ENCODE measurements at places on chromosomes 7 and 10. TPM values are rescaled to one million over a fixed set of nuclear protein-coding genes. Genes with fewer than 3 reads are reported as not detected.

The CXCL12 gene
- total RNA-seq = not detected

The CALHM1 gene
- total RNA-seq = not detected

The EMX2 gene
- not detected for total RNA-seq

The PRR15 gene
- total RNA-seq = not detected

The MCM10 gene
- 69.0 TPM for total RNA-seq

The C10orf67 gene
- 0.32 TPM for total RNA-seq

GRCh38 chr10:19947656-19948055 is 131.4 kb downstream of the PLXDC2 start:
- DNase-seq = no peak

DNA sequence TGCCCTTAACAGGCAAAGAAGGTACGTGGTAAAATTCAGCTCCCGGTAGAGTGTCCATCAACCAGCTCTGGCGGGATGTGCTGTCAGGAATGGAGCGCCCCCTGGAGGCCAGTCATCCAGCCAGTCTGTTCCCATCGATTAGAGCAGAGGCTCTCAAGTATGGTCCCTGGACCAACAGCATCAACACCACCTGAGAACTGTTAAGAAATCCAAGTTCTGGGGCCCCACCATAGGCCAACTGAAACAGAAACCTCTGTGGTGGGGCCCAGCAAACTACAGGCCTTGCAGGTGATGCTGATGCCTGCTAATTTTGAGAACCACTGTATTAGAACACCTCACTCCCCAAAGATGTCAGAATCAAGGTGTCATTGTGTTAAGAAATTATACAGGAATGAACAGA is 109.2 kb downstream of the DPY19L1 start:
- DNase-seq = peak; percentile 71

DNA sequence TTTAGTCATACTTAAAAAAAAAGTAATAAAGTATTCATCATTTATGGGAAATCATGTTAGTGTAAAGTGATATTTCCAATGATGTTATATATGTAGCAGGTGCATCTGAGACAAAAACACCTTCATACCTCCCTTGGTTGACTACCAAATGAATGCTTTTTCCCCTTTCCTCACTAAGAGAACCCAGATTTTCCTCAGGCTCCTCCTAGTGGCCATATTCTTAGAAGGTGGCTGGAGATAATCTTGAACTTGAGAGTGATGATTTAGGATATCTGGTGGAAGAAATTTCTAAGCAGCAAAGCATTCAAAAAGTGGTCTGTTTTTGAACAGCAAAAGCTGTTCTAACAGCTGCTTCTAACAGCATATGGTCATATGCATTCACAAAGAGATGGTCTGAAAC is 16.8 kb upstream of the DNAH11 start:
- DNase-seq = no peak

DNA sequence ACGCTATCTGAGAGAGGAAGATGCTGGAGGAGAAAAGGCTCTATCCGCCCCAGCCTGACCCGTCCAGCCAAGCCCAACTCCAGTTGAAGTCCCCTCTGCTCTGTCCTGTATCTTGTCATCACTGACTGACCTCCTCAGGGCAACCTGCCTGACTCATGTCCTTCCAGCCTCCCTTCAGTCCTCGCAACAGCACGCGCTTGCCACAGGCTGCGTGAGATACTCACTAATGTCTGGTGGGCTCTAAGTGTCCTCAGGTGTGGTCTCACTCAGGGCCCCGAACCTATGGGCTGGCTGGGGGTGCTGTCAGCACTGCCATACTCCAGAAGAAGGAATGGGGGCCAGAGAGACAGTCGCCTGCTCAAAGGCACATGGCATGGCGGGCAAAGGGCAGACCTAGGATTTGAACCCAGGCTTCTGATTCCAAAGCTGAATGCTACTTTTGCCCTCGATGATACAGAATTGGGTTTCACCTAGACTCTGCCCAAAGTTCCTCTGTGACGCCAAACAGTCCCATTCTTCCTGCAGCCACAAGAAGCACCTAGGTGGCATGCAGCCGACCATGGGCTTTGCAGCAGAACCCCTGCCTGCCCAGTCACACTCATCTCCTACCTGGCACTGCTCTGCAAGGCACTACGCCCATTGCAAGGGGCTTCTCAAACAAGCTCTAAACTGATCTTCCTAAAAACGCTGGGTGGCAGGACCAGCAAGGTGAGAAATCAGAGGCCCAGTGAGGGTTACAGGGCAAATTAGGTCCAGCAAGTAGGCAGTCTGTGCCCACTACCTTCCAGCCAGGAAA is 8.5 kb downstream of the FAM53B start:
- DNase-seq = no peak

DNA sequence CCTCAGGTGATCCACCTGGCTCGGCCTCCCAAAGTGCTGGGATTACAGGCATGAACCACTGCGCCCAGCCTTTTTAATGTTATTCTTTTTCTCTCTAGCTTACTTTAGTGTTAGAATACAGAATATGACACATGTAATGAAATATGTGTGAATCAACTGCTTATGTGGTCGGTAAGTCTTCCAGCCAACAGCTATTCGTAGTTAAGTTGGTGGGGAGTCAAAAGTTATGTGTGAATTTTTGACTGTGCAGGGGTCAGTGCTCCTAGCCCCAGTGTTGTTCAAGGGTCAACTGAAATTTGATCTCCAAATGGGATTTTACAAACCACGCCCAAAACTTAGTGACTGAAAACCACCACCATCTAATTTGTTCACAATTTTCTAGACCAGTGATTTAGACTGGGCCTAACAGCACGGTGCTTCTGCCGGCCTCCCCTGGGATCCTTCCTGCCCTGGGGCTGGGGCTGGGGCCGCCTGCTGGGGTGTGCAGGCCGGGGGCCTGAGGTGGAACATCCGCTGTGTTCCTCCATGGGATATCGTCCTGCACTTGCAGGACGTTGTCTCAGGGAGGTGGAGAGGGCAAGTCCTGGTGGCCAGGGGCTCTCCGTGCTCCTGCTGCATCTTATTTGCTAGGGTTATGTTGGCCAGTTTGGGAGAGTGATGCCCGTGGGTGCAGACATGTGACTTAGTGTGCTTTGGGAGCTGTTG is 24.5 kb upstream of the GRB10 start:
- DNase-seq = no peak

- no peak for DNase-seq
These were observed 15.9 kb downstream of the YME1L1 start for GRCh38 chr10:27138277-27138676.

DNA sequence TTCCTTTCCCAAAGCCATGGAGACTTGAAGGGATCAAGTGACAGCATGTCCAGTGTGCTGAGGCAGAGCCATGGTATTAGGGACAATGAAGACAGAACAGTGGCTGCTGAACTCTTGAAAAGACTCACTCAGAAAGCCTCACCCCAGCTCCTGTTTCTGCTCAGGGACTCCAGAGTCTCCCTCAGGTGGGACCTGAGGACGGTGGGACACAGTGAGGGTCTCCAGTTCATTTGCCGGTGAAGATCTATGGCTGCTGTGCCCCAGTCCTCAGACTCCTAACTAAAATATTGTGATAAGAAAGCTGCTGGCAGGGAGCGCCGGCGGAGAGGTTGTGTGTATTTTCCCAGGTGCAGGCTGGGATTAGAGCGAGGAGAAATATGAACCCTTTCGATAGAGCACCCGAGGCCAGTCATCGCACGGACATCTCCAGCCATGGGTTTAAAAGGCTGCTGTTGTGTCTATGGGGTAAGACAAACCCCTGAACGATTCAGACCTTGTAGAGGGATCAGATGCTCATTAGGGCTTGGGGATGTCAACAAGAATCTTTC is 57.2 kb downstream of the C7orf25 start:
- DNase-seq = no peak

GRCh38 chr7:51275532-51275931 is 41.1 kb downstream of the COBL start:
- no peak for DNase-seq

GRCh38 chr10:71804077-71804476 is 30.8 kb upstream of the VSIR start:
- DNase-seq = no peak

DNA sequence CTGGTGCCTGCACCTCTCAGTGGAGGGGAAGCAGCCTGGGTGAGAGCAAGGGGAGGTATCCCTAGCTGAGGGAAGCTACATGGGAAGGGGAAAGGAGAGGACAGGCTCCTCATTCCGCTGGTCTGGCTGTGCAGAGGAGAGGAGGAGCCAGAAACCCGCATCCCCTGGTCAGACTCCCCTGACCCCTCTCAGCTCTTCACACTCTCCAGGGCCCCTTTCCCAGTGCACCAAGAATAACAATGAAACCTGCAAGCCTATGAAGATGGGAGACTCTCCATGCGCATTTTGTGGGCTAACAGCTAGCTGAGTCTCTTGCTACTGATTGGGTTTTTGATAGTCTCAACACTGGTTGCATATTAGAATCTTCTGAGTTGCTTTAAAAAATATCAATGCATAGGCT is 319.9 kb upstream of the COBL start:
- no peak for DNase-seq

- no peak for DNase-seq
These were observed 134.9 kb upstream of the ZNF438 start for GRCh38 chr10:31166606-31167005.

- DNase-seq = no peak
These were observed 38.7 kb downstream of the RAB18 start for GRCh38 chr10:27542812-27543211.

DNA sequence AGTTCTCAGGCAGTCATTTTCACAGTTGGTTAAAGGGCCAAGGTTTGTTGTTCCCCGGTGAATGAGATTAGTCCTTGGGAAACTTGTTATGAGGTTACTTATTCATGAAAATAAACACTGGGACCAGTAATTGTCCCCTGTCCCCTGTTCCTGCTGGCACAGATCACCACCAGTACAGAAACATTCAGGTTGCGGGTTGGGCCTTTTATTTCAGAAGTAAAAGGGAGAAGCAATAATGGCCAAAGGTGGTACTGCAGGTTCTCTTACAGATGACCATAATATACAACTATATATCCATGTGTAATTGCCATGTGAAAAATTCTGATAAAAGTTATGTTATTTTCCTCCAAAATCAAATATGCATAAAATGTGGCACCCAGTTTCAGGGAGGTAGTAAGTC is 442.0 kb downstream of the SORCS1 start:
- no peak for DNase-seq

DNA sequence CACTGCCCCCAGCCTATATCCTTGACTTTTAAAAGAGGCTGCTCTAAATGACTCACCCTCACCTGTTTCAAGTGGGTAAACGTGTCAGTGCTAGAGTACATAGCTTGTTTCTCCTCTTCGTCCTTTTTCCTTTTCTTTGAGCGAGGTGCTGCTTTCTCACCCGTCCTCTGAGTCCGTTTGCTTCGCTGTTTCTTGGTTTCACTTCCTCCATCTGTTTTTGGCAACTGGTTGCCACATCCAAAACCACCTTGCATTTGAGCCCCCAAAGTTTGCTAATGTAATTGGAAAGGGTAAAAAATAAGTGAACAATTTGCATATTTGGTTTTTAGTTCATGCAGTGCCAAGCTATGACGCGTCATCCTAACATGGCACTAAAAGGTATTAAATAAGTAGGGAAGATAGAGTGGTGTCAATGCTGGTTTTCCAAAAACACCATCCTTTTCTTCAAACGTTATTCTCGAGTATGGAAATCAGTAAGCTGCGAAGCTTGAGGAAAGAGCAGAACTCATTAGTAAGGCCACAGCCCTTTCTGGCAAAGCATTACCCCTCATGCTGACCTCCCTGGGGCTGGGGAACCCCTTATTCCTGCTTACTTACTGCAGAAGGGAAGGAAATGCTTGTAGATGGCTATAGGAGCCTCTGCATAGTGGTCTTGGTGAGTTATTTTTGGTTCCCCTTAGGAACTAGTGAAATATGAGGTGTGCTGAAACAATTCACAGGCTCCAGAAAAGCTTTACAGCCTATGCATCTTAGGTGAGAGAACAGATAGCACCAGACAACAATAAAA is 133.5 kb downstream of the GALNT11 start:
- peak; percentile 29 for DNase-seq

- no peak for DNase-seq
These were observed 81.2 kb downstream of the GRK5 start for GRCh38 chr10:119288574-119289001.

DNA sequence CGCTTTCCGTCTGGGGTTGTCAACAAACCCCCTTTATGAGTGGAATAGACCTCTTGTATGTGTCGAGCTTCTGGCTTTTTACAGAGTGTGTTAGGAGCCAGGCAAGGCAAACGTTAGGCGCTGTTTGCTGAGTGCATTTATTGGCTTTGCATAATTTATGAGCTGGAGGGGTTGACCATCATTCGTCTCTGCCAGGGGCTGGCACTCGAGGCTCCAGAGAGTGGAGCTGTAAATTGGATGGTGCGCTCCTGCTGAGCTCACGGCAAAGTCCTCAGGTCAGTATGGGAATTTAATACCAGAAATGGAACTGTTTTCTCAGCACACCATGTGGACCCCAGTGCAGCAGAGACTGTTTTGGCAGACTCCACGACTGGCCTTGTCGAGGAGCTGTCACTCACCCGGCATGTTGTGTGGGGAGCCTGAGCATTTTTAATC is 699.4 kb upstream of the GALNT17 start:
- DNase-seq = no peak

GRCh38 chr7:17501441-17502212 is 203.2 kb downstream of the AHR start:
- no peak for DNase-seq

DNA sequence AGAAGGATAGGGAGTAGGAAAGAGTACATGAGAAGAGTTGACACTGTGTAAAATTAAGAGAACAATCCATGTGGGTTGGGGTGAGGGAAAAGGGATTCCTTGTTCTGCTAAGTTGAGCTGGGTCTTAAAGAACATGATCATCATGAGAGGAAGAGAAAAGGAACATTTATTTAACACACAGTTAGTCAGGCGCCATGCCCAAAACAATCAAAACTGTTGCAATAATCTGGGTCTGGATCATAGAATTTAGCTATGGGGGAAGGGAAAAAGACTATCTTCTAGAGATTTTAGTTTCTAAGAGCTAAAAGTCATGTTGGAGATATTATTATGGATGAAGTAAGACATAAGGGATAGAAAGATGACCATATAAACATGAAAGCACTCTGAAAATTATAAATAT is 178.9 kb downstream of the SEM1 start:
- no peak for DNase-seq

- no peak for DNase-seq
These were observed 50.4 kb downstream of the LHPP start for GRCh38 chr10:124512040-124512428.

GRCh38 chr7:104775531-104775930 is 238.5 kb upstream of the KMT2E start:
- no peak for DNase-seq

Data from activated CD8-positive, alpha-beta T cell treated with anti-CD3 and anti-CD28 coated beads for 36 hours (primary cell).